NCI-H1694 treated with DMSO at 0.1 percent for 48 hours (cell line): ENCODE measurements at places on chromosomes 16 and 17.

- no peak for DNase-seq
Measured at GRCh38 chr16:12435730-12436129, 368.0 kb downstream of the CPPED1 start.

DNA sequence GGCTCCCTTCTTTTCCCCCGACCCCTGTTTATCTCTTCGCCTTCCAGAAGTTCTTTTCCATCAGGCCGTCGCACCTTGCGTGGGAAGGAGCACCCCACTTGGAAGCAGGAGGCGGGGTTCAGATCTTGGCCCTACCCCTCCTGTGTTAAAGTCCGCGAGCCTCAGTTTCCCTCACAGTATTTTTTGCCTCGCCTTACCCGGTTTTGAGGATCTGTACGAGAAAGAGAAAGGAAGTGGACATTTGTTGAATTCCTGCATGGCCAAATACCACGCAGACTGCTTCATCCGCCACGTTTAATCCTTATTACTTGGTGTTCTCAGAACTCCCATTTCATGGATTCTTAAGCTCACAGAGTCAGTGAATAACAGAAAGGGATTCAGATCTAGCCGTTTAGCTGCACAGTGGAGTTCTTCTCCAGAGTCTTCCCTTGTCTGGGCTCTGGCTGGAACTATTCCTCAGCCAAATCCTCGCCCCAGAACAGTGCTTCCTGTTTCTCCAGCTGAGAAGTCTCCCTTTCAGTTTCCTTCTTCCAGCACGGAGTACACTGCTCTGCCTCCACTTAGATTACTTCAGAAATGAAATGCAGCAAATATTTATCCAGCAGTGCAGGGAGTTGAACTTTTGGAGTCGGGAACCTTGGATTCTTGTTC, 590 bp downstream of the TMEM219 start:
- DNase-seq: no peak

DNA sequence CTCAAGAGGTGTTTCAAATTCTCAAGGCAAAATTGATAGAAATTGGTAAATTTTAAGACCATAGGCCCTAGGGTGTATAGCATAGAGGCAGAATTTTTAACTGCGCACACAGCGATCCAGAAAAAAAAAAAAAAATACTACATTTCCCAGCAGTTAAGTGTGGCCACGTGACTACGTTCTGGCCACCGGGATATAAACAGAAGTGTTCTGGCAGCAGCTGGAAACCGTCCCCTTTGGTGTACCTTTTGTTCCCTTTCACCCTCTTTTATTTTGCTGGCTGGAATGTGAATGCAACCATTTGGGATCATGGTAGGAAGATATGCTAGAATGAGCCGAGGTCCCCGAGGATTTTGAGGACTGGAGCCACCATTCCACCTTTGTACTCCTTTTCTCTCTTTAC, 52.7 kb upstream of the AKAP1 start:
- DNase-seq: no peak

DNA sequence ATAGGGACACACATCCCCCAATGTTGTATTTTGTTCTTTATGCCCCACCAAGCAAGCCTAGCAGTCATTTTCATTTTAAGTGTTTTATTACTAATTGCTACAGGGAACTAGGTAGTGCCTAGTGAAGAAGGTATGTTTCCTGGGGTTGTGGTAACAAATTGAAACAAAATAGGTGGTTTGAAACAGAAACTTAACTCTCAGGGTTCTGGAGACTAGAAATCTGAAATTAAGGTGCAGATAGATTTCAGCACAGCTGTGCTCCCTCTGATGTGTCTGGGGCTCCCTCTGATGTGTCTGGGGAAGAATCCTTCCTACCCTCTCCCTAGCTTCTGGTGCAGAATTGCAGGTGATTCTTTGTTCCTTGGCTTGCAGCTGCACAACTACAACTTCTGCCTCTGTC, 390.1 kb downstream of the ZFHX3 start:
- no peak for DNase-seq
